Stimulated activated CD4-positive, alpha-beta T cell treated with anti-CD3 and anti-CD28 coated beads, Interleukin-12 subunit alpha, Interleukin-12 subunit beta, amount 100 ng/mL, for 24 hours (primary cell): ENCODE measurements at places on chromosomes 16 and 17.

- no peak for DNase-seq
Measured at GRCh38 chr17:10612957-10613744, 44.0 kb downstream of the MYH3 start.

DNA sequence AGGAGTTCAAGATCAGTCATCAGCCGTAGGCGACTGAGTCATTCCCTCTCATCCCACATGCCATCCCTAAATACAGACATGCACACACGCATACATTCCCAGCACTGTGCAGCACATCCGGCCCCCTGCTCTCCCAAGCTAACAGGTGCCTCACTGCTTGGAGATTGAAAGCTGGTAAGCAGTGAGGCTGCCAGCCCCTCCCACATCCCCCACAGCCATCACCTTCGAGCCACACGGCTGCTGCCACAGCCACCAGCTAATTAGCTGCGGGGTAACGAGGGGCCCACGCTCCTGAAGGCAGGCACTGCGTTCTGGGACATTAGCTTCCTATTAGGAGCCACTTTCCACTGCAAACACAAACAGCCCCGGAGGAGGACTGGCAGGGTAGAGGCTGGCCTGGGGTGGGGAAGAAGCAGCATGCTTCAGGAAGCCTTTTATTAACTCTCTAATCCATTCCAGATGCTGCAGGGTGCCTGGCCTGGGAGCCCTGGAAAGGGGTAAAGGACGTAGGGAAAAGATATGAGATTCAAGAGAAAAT is 179.6 kb downstream of the CCT6B start:
- DNase-seq: no peak

- no peak for DNase-seq
Measured at GRCh38 chr17:9410301-9410700, 165.3 kb downstream of the STX8 start.

DNA sequence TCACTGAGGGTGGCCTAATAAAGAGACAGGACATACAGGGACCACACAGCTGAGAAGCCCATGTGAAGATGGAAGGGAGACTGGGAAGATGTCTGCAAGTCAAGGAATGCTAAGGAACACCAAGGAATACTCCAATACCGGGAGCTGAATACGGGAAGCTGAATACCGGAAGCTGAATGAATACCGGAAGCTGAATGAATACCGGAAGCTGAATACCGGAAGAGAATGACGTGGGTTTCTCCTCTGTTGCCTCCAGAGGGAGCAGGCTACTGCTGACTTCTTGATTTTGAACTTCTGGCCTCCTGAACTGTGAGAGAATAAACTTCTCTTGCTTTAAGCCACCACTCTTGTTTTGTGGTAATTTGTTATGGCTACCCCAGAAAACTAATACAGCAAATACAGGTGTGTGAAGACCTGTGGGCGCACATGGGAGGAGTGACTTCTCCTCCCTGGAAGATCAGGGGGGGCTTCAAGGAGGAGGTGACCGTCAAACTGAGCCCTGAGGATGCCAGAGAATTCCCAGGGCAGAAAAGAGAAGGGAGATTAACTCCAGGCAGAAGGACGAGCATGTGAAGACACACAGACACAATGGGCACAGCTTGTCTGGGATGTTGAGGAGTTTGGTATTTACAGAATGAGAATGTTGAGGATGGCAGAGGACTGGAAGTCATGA is 259.9 kb downstream of the IRF8 start:
- no peak for DNase-seq

GRCh38 chr16:31695667-31696066 is 168.0 kb downstream of the AHSP start:
- DNase-seq: no peak

GRCh38 chr17:81863833-81864768 is 3.8 kb upstream of the P4HB start:
- DNase-seq: no peak

GRCh38 chr16:17343028-17343427 is 127.7 kb downstream of the XYLT1 start:
- no peak for DNase-seq

DNA sequence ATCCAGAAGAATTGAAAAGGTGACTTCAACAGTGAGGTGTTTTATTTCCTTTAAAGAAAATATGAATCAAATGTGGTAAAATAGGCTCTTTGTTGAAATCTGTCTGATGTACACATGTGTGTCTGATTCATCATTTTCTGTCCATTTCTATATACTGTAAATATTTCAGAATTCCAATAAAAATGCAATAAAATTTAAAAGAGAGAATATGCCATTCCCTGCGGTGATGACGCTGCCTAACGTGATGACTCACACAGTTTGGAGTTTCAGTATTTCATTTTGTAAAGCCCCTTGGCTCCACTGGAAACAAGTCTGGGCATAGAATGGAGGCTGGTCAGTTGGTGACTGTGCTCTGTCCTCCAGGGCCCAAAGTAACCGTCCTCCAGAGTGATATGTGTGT is 482.5 kb upstream of the CDH5 start:
- no peak for DNase-seq

DNA sequence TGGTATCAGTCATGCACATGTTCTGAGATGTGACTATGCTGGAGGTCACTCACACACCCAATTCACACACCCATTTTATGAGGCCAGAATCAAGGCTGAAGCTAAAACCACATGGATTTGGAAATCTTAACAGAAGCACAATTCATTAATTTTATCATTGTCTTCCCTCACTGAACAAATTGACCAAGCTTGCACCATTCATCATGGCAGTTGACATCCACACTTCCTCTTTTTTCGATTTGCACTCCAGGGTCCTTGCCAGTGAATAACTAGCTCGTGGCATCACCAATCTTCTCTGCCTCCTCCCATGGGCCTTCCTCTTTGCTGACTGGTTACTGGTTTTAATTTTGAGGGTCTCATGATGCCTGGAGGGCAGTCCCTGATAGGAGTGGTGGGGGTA is 123.0 kb upstream of the ASIC2 start:
- no peak for DNase-seq

GRCh38 chr17:40565769-40566409 is 617 bp upstream of the CCR7 start:
- no peak for DNase-seq

DNA sequence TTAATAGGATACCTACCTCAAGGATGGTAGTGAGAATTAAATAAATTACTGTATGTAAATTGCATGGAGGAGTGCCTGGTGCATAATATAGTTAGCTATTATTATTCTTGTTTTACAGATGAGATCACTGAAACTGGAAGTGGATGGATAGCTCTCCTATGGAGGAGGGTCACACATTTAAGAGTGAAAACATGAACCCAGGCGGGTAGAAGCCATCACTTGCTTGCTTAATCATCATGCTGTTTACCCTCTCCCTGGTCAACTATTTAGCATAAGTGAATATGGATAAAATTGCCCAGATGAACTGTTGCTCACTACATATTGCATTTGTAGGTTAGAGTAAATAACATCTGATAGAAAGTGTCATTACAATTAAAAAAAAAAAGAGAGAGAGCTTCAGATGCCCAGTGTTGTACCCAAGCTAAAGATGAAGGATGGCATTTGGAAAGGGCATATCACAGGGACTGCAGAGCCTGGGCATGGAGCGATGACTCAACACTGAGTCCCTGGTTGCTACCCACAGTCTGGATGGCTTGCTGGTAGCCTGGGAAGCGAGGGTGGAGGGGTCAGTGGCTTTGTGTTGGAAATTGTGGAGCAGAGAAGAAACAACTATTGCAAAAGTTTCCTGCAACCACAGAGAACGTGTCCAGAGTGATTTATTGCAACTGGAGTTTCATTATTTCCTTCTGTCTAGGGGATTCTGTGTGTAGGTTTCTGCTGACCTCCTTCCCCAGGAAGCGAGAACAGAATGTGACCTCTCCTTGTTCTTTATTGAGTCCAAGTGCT is 414.4 kb downstream of the SHISA9 start:
- DNase-seq: no peak

- DNase-seq: no peak
Measured at GRCh38 chr16:21946889-21947635, 6.1 kb upstream of the UQCRC2 start.

DNA sequence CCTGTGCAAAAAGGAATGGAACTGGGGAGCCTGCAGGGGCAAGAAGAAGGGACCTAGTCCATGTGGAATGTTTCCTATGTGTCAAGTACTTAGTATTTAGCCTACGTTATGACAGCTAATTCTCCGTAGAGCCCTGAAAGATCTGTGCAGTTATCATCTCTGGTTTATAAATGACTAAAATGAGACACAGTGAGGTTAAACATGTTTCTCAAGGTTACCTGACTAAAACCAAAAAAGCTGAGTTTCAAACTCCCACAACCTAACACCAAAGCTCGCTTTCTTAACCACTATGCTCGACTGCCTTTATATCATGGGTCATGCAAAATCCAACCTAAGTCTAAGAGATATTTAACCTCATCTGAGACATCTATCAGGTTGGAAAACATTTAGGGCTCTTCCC is 53.3 kb upstream of the CCL2 start:
- DNase-seq: no peak

DNA sequence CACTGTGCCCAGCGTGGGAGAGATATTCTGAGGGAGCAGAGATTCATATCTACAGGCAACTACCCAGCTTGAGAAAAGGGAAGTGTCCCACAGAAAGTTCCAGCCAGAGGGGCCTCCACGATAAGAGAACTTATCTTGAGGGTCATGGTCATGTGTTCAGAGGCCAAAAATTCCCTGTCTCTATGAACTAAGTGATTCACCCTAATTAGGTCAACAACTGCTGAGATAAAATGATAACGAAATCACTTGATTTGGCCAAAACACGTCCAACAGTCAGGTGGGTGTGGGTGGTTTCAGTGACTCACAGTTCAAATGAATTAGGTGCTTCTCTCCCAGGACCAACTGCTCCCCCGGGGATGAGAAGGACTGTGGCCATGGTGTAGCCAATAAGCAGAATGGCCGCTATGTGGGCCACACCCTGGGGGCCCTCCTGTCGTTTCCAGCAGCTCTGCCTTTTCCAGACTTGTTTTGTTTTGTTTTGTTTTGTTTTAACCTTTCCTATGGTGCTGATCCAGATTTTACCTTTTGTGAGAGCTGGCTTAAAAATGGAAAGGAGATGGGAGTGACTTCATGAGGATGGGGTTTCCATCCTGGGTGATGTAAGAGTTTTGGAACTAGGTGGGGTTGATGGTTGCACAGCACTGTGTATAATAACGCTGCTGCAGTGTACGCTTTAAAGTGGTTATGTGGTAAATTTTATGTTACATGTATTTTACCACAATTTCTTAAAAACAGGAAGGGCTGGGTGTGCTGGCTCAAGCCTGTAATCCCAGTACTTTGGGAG is 8.7 kb downstream of the DNAI2 start:
- DNase-seq: no peak

DNA sequence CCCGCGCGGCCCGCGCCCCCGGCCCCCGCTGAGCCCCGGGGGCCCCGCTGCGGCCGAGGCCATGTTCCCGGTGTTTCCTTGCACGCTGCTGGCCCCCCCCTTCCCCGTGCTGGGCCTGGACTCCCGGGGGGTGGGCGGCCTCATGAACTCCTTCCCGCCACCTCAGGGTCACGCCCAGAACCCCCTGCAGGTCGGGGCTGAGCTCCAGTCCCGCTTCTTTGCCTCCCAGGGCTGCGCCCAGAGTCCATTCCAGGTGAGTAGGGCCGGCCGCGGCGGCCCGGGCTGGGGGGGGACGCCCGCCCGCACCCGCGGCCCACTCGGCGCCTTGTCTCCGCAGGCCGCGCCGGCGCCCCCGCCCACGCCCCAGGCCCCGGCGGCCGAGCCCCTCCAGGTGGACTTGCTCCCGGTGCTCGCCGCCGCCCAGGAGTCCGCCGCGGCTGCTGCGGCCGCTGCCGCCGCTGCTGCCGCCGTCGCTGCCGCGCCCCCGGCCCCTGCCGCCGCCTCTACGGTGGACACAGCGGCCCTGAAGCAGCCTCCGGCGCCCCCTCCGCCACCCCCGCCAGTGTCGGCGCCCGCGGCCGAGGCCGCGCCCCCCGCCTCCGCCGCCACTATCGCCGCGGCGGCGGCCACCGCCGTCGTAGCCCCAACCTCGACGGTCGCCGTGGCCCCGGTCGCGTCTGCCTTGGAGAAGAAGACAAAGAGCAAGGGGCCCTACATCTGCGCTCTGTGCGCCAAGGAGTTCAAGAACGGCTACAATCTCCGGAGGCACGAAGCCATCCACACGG is 504 bp downstream of the MAZ start:
- DNase-seq: no peak

GRCh38 chr16:11377154-11377553 is 31.9 kb downstream of the RMI2 start:
- DNase-seq: no peak

- DNase-seq: no peak
Measured at GRCh38 chr16:85451641-85452363, 161.3 kb upstream of the GSE1 start.

DNA sequence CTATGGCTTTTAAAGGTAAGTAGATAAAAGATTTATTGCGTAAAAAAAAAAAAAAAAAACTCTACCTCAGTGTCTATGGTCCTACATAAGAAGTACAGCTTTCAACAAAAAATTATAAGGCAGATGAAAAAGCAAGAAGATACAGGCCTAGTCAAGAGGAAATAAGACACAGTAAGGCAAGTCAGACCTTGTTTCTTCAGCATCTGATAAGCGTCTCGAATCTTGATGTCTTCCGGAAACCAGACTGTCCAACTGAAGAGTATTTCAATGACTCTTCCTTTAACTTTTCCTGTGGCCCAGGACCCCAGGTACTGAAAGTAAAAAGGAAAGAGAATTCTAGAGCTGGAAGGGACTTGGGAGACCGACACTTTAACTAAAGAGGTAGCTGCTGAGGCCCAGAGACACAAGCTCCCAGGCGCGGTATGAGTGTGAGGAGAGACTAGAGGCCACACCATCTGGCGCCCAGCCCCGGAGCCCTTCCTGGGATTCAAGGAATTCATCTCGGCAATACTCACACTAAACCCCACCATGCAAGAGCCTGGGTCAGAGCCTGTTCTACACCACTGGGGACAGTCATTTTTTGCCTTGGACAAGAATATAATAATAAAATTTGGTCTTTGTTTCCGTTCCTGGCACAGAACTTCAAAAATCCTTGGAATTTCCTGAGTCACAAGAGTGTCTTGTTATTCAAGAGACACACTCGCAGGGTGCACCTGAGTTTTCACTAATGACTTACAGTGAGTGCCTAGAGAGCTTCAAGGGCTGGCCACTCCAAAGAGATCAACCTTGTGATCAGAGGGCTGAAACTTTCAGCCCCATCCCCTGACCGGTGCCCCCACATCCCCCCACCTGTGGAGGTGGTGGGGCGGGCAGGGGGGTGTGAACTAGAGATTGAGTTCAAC is 18.6 kb downstream of the GGA2 start:
- DNase-seq: no peak

DNA sequence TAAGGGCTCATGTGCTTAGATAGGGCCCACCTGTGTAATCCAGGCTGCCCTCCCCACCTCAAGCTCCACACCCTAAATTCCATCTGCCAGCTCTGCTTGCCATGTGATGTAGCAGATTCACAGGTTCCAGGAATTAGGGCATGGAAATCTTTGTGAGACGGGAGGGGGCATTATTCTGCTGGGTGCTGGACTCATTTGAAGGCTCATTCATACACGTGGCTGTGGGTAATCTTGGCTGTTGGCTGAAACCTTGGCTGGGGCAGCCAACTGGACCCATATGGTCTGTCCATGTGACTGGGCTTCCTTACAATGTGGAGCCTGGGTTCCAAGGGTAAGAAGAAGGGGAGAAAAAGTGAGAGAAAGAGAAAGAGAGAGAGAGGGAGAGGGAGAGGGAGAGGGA is 115.1 kb downstream of the CYLD start:
- no peak for DNase-seq

- DNase-seq: no peak
Measured at GRCh38 chr17:2750721-2751120, 1.3 kb upstream of the CCDC92B start.

- DNase-seq: no peak
Measured at GRCh38 chr16:87306516-87306915, 10.7 kb downstream of the C16orf95 start.
